ENCODE measurements at places on chromosomes 2 and 18.

DNA sequence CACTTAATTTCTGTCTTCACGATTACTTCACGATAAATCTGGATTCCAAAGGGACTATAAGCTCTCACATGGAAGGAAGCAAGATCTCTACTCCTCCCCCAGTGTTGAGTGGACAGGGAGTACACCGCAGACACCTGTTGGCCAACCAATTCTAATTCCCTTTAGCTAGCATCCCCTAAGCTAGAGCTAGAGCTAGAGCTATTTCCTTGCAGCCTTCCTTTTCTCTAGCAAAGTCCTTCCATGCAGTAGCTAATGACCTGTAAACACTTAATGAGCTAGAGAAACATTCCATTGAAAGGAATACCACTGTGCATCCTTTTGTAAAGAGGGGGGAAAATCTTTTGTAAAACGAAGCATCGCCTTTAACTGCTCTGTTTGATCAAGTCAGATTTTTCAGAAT lies 56.5 kb downstream of the BCL11A start:
- no peak overlapping the region for H3K27ac ChIP-seq
- H3K36me3 ChIP-seq: no peaks in the 10 kb centered on the region
- H3K4me3 ChIP-seq: no peak overlapping the region
- no peak for DNase-seq
- H3K4me1 ChIP-seq: no peaks in the 10 kb centered on the region
- no peaks in the 10 kb centered on the region for H3K27me3 ChIP-seq

GRCh38 chr18:60149316-60149715 lies 223.3 kb downstream of the MC4R start:
- H3K36me3 ChIP-seq: no peaks in the 10 kb centered on the region
- H3K4me3 ChIP-seq: no peak overlapping the region

DNA sequence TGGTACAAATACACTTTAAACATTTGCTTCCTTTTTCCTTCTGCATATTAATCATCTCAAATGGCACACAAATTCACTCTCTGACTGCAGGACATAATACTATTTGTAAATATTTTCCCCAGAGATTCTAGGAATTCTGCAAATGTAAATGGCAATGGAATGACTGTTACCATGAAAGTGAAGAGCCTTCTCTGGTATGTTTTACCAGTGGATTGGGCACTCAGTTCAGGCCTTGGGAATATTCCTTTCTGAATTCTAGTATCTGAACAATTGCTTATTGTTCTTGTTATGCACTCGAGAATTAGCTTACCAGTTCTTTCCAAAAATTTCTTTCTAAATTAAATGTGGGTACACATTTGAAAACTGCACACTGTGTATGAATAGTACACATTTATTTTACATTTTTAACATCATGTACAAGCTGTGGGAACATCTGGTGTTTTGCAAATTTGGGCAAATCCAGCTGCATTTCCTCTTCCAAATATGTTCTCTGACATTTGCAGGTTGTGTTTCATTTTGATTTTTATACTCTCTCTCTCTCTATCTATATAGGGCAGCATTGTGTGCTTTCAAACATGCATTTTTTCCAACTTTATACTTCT lies 289.1 kb downstream of the NBAS start:
- no peaks in the 10 kb centered on the region for H3K4me1 ChIP-seq
- no peak for DNase-seq
- no peak overlapping the region for H3K27ac ChIP-seq
- H3K4me3 ChIP-seq: no peak overlapping the region
- no peaks in the 10 kb centered on the region for H3K27me3 ChIP-seq

- no peaks in the 10 kb centered on the region for H3K4me1 ChIP-seq
- H3K36me3 ChIP-seq: no peaks in the 10 kb centered on the region
- no peaks in the 10 kb centered on the region for H3K27me3 ChIP-seq
- H3K4me3 ChIP-seq: no peak overlapping the region
Observed at GRCh38 chr2:165938237-165938636, 15.3 kb downstream of the TTC21B start.

DNA sequence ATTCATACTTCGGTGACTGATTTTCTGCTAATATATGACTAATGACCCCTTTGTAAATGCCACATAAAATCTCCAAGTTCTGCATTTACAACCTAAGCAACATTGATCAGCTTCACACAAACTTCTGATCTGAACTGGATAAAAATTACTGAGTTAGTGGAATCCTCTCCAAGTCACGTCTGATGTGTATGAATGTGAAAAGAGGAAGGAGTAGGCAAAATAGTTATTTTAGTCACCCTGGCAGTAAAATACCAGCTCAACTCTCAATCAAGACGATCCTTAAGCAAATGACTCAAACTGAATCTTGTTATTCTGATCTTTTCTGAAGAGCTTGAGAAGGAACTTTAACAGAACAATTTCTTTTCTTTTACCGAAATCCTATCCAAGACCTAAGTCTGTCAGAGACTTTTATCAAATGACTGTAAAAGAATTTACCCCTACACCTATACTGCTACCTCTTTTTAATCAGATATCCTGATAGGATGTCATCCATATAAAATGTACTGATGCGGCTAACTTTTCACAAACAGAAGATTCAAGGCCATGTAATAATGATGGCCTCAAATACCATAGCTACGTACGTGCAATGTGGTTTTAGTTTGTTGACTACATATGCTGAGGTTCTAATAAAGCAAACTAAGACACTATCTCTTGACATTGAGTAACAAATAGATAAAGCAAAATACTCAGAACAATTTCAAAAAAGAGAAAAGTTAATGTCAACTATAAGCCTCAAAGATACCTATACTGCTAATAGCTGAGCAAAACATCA lies 23.7 kb downstream of the CUL3 start:
- H3K27ac ChIP-seq: no peak overlapping the region
- no peaks in the 10 kb centered on the region for H3K27me3 ChIP-seq
- DNase-seq: no peak
- no peak overlapping the region for H3K4me3 ChIP-seq

GRCh38 chr2:152519581-152519952 lies 184.6 kb downstream of the FMNL2 start:
- no peak for DNase-seq
- H3K36me3 ChIP-seq: no peaks in the 10 kb centered on the region
- H3K4me3 ChIP-seq: no peak overlapping the region
- H3K27ac ChIP-seq: no peak overlapping the region
- H3K4me1 ChIP-seq: no peaks in the 10 kb centered on the region

All from ovary (tissue), 10 donors.